ENCODE measurements at places on chromosomes 12 and 14.

- DNase-seq = no peak
Measured at GRCh38 chr14:99158646-99159165, 113.3 kb downstream of the BCL11B start.

DNA sequence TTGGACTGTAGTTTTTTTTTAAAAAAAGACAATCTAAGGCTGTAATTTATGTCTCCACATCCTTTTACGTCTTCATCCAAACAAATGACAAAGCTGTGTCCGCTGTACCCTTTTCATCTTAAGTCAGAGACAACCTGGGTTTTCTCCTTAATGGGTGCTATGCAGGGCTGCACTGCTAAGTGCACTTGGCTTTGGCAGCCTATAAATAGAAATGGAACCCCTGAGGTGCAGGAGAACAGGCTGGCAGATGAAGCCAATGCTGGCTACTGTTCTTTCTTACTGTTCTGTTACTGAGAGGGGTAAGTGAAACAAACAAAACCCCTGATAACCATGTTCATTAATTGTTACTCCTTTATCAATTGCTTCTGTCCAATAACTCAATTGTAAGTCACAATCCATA, 47.1 kb upstream of the KICS2 start:
- no peak for DNase-seq

GRCh38 chr14:51507511-51507905, 144.2 kb upstream of the FRMD6 start:
- no peak for DNase-seq

GRCh38 chr14:71362282-71362681, 455.0 kb downstream of the PCNX1 start:
- no peak for DNase-seq

- DNase-seq = no peak
Measured at GRCh38 chr14:96445844-96446710, 54.1 kb downstream of the AK7 start.

Data from activated CD8-positive, alpha-beta memory T cell treated with anti-CD3 and anti-CD28 coated beads, Interleukin-2, amount 10 ng/mL, durations not matched to agents 7 days and 5 days (primary cell).